ENCODE measurements at places on chromosomes 1 and 21.

DNA sequence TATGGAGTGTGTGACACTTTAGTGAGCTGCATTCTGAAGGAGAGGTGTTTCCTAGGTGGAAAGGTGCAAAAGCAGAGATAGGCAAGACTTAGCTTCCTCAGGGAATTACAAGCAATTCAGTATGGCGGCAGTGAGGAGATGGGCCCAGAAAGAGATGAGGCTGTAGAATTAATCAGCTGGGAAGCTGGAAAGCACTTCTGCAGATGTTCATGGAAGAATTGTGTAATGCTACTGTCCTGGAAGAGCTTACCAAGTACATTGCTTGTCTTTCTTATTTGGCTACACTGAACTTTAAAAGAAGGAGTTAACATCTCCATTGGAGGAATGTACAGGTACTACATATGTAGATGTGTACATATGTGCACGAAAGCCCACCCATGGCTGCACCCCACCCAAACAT lies 103.7 kb upstream of the DPT start:
- no peak for DNase-seq

DNA sequence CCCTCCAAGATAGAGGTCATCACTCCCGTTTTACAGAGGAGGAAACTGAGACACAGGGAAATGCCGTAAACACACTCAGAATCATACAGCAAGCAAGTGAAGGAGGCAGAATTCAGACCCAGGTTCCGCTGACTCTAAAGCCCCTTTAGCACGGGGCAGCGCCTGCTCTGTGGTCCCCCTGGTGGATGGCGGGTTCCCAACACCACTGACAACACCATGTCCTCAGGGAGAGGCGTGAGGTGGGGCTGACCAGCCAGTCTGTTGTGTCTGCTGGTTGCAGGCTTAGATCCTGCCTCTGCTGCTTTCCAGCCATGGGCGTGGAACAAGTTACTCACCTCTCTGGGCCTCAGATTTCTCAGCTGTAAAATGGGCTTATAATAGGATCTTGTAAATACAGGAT lies 617.3 kb downstream of the MATN1 start:
- no peak for DNase-seq

DNA sequence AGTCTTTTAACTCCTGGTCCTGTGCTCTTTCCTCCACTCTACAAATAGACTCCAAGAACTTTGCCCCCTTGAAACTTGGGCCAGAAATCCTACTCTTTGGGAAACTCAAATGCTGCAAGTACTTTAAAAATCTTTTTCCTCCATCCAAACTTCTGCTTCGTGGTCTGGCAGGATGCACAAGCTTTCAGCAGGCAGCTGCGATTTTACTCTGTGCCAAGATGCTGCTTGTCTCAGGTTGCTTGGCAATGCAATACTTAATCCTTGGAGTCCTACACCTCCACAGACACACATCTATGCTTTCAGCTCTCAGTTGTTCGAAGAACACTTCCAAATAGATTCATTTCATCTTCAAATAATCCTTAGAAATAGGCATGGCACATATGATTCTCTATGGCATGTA lies 435.3 kb upstream of the USP24 start:
- DNase-seq: no peak

GRCh38 chr1:157725221-157725577 lies 24.6 kb upstream of the FCRL3 start:
- DNase-seq: no peak

GRCh38 chr1:145778146-145778540 lies 45.8 kb downstream of the RNF115 start:
- no peak for DNase-seq

DNA sequence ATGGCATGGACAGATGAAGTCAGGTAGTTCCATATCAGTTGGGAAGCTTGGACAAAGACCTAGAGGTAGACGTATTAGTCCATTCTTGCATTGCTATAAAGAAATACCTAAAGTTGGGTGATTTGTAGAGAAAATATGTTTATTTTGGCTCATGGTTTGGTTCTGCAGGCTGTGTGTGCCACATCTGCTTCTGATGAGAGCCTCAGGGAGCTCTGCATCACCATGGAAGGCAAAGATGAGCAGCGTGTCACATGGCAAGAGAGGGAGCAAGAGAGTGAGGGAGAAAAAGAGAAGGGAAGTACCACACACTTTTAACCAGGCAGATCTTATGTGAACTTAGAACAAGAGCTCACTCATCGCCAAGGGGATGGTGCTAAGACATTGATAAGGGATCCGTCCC lies 9.0 kb downstream of the TSACC start:
- DNase-seq: no peak

- no peak for DNase-seq
Measured at GRCh38 chr1:221638595-221638994, 103.3 kb downstream of the DUSP10 start.

DNA sequence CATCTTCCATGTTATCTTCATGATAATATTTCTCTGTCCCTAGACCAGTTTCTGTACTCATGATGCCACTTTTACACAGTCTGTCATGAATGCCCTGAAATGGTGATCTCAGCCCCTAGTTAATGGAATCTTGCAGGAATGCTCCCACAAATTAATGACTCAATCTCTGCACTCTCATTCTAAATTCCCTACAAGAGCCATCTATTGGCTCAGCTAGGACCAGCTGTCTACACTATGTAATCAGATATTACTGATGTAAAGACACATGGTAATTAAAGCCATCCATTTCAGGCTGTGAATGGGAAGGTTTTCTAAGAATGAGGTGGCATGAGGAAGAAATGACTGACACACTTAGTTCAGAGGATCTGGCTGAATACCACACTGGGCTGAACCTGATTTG lies 199.1 kb upstream of the KCND3 start:
- DNase-seq: no peak

DNA sequence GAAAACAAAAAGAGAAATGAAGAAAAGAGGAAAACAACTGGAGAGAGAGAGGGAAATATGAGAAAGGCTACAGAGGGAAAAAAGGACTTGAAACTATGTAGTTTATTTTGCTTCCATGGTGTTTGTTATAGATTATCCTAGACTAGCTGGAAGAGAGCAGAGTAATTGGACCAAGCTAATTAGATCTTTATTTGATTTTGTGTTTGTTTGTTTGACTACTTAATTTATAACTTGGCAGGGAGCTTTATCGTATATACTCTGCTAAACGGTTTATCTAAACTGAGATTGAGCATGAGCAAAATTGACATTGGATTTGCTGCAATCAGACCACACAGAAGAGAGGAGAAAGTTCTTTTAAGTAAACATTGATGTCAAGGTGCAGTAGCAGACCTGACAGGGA lies 443.8 kb upstream of the USP24 start:
- no peak for DNase-seq

DNA sequence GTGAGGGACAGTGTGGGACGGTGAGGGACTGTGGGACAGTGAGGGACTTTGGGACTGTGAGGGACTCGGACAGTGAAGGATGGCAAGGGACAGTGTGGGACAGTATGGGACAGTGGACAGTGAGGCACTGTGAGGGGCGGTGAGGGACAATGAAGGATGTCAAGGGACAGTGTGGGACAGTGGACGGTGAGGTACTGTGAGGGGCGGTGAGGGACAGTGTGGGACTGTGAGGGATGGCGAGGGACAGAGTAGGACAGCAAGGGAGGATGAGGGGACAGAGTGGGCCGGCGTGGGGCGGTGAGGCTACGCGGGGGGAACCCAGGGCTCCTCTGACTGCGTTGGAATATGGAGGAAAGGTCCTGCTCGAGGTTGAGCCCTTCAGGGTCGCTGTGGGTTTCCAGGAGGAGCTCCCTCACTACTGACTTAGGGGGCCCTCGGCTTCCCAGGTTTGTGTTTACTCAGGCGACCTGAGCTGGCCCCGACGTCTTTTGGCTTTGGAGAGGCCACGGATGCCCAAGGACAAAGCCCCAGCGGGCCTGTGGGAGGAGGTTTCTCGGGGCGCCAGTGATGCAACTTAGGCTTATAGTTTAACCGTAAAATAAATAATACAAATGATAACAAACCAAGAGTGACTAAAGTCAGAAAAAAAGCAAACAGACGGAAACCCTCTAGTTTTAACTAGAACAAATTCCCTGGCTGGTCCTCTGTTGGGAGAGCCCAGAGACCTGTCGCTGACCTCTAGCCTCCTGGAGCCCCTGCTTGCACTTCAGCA lies 1.1 kb upstream of the ERRFI1 start:
- DNase-seq: no peak

GRCh38 chr1:85245456-85245855 lies 14.0 kb downstream of the C1orf52 start:
- no peak for DNase-seq

DNA sequence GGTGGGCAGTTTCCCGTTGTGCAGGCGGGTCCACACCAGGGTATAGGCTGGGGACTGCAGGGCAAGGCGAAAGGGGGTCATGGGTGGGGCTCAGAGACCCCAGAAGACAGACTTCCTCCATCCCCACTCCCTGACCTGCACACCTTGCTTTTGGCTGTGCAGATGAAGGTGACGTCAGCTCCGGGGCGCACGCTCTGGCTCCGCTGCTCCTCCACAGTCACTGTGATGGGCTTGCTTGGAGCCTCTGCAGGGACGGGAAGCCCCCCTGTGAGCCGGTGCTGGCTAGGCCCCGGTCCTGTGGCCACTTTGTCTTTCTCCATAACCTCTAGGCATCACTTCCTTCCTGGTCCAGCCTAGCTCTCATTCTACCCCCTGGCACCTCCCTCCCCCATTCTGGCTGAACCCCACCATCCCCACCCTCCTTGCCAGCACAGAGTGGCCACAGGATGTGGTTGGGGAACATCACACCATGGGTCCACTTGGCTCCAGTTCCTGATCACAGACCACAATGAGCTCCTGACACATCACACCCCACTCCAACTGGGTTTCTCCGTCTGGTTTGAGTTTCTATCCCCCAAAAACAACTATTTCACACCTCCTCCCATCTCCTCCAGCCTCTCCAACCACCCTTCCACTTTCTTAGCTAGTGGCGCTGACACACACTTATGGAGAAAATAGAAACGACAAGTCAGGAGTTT lies 45.2 kb downstream of the LDLRAD2 start:
- DNase-seq: no peak

DNA sequence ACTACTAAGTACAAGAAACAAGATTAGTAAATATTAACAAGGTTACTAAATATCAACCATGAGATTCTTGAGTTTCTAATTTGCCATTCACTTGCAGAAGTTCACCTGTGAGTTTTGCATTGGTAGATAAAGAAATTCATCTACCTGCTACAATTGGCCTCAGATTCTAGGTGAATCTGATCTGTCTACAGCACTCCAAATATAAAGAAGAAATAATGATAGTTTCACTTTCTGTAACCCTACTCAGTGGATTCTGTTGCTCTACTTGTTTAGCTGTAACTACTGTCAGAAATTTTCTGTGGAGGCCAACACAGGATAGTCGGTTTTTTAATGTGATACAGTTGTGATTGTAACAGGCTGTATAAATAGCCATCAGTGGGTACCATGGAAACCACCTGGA lies 118.6 kb downstream of the NR5A2 start:
- no peak for DNase-seq

- no peak for DNase-seq
Measured at GRCh38 chr1:98985687-98986086, 19.0 kb downstream of the PLPPR5 start.

GRCh38 chr1:234565132-234565531 lies 44.8 kb downstream of the IRF2BP2 start:
- DNase-seq: no peak

GRCh38 chr1:148373192-148373925 lies 109.7 kb downstream of the PPIAL4G start:
- DNase-seq: no peak

DNA sequence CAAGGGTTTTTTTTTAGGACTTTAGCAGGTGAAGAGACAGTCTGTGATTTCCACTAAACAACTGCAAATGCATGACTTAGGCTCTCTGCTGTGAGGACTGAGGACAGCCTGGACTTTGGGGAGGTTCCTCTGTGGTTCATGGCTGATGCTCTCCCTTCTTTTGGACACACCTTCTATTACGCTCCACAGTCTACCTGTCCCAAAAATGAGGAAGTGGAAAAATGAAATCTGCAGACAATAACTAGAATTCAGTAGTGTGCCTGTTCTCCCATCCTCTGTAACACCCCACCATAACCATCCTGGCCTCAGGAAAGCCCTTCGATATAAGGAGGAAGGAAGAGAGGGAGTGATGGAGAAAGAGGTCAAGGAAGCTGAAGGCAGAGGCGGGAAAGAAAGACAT lies 68.7 kb downstream of the NTPCR start:
- no peak for DNase-seq

DNA sequence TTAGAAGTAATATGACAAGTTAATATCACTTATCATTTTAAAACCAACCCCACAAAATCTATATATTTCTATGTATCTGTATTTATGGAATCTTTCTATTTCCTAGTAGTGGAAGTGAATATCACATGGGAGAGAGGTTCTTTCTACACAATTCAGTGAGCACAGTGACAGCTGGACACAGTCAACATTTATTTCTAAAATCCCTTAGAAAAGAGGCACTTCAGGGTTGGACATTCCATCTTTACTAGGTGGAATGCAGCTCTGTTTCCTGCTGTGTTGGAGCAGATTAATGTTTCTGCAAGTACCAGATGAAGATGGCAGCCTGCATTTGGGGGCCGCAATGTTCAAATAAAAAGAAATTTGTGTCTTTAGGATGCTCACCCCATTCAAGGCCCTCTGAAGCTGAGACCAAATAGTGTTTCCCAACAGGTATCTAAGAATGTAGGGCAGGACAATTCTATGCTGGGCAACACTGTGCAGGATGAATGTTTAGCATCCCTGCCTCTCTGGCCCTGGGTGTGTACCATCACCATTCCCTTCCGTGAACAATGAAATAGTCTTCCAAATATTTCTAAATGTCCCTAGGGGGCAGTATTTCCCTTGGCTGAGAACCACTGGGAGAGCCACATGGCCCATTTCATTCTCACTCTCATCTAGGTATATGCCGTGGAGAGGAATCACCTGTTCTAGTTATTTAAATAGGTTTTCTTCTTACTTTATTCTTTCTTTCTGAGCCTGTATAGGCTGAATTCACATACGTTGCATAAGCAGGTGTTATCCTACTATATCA lies 394.8 kb downstream of the PRDM2 start:
- DNase-seq: no peak

GRCh38 chr21:26751305-26751704 lies 93.9 kb downstream of the ADAMTS1 start:
- DNase-seq: no peak

- no peak for DNase-seq
Measured at GRCh38 chr1:201430776-201431175, 9.2 kb upstream of the TNNI1 start.

DNA sequence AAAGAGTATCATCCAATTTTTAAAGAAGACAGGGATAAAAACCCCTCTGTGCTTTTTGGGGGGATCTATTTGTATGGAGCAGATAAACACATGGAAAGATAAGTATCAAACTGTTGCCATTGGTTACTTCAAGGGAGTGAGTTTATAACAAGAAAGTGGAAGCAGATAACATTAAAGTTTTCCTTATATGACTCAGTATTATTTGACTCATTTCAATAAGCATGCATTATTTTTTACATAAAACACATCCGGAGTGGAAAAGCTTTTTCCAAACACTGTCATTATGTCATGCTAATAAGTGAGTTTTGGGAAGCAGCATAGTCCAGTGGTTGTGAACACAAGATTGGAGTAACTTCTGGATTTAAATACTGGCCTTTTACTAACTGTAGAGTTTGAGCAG lies 452.2 kb downstream of the LTN1 start:
- no peak for DNase-seq

GRCh38 chr1:51294566-51295184 lies 35.7 kb downstream of the TTC39A start:
- DNase-seq: no peak

- no peak for DNase-seq
Measured at GRCh38 chr1:203467550-203467921, 8.1 kb upstream of the PRELP start.

GRCh38 chr21:17451364-17451891 lies 61.4 kb upstream of the CXADR start:
- DNase-seq: no peak

- no peak for DNase-seq
Measured at GRCh38 chr1:85149805-85150204, 51.0 kb downstream of the SYDE2 start.

Measured in activated naive CD4-positive, alpha-beta T cell (primary cell).